Activated naive CD8-positive, alpha-beta T cell treated with anti-CD3 and anti-CD28 coated beads, Interleukin-2, amount 50 U/mL, for 24 hours (primary cell): ENCODE measurements at places on chromosomes 5 and 9.

GRCh38 chr5:864492-865167 is 13.8 kb upstream of the ZDHHC11 start:
- no peak for DNase-seq

- no peak for DNase-seq
Observed at GRCh38 chr5:14247054-14247386, 103.9 kb downstream of the TRIO start.

DNA sequence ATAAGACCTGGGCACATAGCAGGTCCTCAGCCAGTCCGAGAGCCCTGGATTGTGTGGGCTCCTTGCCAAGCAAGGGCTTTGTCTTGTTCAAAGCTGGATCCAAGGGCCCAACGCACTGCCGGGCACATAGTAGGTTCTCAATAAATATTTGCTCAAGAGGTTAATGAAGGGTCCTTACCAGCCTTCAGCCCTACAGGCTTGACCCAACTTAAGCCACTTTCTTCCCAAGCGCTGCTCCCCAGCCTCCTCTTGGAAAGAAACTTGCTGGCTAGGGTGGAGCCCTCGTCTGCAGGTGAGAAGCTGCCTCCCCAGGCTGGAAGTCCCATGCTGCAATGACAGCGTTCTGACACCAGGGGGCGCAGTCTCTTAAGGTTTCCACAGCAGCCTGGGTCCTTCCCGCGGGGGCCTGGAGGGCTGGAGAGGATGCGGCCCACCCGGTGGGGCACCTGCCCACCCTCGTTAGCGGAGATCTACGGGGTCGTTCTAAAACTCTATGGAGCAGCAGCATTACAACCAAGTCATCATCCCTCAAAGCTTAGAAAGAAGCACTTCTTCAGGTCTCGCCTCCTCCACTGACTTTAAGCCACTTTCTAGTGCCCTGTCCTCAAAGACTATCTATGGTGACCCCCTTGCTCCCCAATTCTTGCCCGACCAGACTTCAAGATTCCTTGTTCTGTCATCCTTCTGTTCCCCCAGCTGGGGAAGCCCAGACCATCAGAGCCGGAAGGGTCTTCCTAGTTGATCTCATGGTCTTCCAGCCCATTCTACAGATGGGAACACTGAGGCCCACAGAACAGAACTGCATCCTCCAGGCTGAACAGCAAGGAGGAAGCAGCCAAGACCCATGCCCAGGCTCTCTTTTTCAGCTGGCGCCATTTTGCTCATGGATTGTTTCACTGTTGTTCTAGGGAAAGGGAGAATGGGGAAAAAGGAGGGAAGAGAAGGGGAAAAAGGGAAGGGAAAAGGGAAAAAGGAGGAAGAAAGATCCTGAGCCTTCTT is 115.4 kb downstream of the LHX2 start:
- DNase-seq, result peak; percentile 83

DNA sequence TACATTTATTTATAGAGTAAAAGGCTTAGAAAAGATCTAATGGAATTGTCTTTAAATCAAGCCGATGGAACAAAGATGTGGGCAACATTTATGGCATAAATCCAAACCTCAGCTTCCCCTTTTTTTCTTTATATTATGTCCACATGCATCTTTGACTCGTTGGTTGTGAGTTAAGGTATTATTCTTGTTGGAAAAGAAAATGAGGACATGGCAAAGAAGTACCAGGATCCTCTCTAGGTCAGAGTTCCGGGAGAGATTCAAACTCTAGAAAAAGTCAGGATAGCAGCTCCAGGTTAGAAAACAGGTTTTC is 508 bp upstream of the NME5 start:
- no peak for DNase-seq

- DNase-seq, result no peak
Observed at GRCh38 chr5:44388321-44389089, 715 bp downstream of the FGF10 start.

- DNase-seq, result no peak
Observed at GRCh38 chr9:112489039-112489546, 2.5 kb downstream of the KIAA1958 start.

GRCh38 chr9:18216376-18216775 is 257.6 kb upstream of the ADAMTSL1 start:
- DNase-seq, result no peak
